8988T (cell line): ENCODE measurements at places on chromosomes 3 and 15.

- DNase-seq: no peak
Observed at GRCh38 chr15:80272987-80273386, 21.0 kb upstream of the CTXND1 start.

DNA sequence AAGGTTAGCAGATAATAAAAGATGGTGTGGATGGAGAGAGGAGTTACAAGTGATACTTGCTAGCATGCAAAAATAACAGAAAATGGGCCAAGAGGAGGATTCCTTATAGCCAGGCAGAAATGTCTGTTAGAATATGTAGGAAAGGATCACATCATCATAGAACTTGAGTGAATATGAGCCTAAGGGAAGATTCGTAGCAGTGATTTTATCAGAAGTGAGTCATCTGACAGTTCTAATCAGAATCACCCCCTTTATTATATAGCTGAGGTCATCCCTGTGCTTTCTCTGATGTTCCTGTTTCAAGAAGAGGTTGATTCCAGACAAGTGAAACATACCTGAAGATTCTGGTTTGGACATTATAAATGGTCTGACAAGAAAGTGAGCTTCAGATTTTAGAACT lies 22.9 kb downstream of the EXOG start:
- no peak for DNase-seq

DNA sequence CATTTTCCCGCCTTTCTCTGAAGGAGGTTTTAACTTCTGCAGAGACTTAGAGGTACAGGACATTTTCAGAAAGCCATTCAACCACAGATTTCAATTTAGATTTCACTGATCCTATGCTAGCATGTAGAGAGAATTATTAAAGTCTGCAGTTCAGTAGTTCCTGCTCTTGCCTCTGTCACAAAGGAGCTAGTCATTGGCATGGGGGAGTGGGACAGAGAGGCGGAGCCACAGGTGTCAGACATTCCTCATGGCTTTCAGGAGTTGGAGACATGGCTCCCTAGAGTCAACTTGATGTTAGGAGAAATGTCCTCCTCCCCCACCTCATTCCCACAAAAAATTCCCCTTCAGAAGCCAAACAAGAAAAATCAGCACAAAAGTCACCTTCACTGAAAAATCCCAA lies 66.0 kb upstream of the SIAH2 start:
- DNase-seq: no peak

DNA sequence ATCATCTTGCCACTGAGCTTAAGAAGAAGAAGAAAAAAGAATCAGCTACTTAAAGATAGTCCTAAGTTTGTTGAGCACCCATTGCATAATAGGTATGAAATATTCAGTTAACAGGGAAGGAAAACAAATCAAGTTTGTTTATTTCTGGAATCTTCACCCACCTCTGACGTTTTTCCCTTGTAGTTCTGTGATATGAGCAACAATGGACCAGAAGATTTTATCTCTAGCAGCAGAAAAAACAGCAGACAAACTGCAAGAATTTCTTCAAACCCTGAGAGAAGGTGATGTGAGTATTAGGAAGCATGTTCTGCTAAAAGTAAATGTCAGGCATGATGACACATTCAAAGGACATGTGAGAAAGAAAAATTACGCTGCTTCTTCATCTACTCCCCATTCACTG lies 3.7 kb downstream of the FANCI start:
- DNase-seq: no peak

DNA sequence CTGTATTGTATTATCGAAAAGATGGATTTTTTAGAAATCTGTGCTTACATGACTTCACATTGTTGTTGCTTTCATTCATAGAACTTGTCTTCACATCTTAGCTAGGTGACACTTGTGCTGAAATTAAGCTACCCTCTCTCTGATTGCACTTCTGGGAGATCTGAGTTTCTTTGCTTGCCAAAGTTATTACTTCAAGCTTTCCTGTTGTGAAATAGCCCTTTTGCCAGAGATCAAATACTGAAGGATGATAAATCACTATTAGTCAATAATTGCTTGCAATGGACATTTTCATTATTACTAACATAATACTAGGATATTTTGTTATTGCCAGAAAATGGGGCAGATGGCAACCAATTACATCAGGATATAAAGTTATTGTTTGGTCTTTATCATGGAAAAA lies 34.7 kb downstream of the PIK3CA start:
- DNase-seq: no peak

- DNase-seq: no peak
Observed at GRCh38 chr15:99021694-99022093, 14.1 kb upstream of the PGPEP1L start.

DNA sequence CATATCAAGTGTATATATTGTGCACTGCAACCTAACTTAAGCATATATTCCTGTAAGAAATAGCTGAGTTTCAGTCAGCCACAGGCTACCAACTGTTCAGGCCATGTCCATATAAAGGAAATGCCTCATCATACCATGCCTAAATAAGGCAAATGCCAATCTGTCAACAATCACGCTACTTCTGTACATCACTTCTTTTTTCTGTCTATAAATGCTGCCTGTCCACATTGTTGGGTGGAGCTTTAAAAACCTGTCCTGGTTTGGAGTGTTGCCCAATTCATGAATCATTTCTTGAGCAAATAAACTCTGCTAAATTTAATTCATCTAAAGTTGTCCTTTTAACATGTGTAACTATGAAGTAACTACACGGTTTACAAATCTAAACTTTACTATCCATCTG lies 1091.9 kb downstream of the NSUN3 start:
- DNase-seq: no peak
